ENCODE measurements at places on chromosomes 2 and 18.

GRCh38 chr2:132715386-132716351, 45.7 kb upstream of the LYPD1 start:
- DNase-seq: no peak

DNA sequence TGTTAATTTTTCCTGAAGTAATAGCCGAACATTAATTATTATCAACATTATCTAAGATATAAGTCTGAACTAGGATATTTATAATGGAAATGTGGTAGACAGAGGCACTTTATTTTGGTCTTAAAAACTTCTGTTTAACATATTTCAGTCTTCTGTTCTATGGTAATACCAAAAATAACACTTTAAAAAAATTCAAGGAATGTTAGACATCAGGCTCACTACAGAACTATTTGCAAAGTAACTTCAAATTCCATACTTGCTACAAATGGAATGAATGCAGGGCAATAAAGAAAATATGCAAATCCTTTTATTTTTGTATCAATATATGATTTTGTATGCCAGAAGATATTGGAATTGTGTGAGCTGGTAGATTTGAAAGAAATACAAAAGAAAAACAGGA, 345.5 kb upstream of the DSEL start:
- no peak for DNase-seq

- DNase-seq: no peak
These were observed 16.6 kb downstream of the FHOD3 start for GRCh38 chr18:36314098-36314497.

DNA sequence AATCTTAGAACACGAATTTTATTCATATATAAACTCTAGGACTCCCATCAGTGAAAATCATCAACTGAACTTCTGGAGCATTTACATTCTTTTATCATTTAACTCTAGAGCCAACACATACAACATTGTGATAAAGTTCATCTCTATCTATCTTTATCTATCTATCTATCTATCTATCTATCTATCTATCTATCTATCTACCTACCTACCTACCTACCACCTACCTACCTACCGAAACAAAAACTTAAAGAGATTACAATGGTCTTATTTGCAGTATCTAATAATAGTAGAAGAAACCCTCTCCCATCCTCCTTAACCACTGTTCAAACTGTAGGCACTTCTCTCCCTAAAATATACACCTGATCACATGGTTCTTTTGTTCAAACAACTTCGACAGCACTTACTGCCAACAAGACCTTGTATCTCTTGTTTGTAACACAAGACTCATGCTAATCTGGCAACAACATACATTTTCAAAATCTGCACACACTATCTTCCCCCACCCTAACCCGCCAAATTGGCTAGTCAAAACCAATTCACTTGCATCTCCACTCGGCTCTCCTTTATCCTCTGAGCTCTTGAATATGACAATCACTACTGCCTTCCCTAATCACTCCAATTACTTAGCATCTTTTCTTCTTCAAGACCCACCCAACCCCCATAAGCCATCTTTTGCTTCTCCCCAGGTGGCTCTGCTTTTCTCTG, 69.0 kb downstream of the GORASP2 start:
- no peak for DNase-seq

DNA sequence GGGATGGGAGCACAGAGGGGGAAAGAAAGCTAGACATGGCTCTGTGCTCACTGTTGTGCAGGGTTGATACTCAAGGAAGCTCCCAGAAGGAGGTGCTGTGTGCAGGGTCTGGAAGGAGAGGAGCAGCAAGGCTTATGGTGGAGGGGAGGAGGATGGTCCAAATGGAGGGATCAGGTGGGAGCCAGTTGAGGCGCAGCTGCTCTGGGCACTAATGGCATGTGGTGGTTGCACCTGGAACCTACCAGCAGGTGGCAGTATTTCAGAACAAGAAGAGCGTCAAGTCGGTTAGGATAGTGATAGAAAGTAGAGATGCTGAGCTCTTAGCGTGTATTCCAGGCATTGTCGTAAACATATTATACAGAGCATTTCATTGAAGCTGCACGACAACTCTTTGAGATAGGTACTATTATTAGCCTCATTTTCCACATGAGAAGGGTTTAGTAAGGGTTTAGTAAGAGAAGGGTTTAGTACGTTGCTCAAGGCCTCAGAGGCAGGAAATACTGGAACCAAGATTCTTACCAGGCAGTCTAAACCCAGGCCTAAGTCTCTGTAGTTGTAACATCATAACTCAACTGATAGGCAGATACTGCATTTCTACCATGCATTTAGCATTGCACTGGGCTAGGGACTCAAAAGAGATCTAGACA, 223.7 kb downstream of the CYP26B1 start:
- DNase-seq: no peak

DNA sequence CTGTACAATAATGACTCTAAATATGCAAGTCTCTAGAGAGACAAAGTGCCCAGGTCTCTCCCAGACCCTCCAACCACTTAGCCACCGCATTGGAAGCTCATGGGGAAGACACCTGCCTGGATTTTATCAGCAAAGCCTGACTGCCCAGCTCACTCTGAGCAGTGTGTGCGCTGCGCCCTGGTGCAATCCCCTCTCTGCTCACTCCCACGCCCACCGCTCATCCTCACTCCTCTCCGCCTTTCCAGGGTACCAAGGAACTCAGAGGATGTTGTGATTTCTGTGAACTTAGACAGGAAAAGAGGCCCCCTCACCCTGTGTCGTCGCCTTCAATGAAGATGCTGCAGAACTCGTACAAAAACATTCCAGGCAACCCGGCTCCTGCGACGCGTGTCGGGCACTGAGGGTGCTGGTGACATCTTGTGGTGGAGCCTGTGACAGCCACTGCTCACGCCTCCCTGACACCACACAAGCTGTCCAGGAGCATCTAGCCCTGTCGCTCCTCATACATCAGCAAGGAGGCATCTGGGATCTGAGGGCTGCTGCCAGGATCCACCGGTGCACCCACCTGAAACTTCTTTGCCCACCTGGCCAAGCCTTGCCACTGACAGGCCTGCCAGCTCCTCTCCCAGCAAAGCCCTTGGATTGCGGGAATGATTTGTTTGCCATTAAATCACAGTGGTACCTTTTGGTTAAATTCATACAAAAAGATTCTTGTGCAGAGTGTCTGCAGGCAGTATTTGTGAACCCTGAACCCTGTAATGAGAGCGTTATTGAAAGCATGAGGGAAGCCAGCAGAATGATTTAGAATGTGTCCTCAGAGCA, 220.4 kb downstream of the ZNF516 start:
- DNase-seq: no peak

DNA sequence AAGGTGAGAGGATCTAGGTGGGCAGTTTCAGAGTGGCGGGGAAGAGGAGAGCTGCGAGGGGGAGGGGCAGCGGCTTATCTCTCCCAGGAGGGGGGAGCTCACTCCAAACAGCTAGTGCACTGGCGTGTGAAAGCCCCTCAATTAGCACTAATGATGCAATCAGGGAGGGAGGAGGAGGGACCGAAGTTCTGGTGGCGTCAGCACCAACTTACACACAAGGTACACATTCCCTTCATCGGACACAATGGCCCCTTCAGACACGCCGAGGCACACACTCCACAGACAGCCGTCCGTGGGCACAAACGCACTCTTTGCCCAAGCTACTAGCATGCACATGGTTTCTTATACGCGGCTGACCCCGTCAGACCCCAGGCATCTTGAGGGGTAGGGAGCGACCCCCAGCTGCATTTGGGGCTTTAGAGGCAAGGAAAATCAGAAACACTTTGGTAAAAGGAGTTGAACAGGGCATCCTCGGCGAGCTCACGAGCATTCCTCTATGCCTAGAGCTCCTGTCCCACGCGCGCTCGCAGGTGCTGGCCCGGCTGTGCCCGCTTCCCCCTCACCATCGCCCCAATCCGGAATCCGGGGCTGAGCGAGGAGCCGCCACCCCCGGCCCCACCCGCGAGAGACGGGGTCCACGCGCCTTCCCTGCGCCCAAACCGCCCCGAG, 868 bp upstream of the PKDCC start:
- DNase-seq: no peak

- no peak for DNase-seq
These were observed 914 bp upstream of the IWS1 start for GRCh38 chr2:127527001-127527804.

DNA sequence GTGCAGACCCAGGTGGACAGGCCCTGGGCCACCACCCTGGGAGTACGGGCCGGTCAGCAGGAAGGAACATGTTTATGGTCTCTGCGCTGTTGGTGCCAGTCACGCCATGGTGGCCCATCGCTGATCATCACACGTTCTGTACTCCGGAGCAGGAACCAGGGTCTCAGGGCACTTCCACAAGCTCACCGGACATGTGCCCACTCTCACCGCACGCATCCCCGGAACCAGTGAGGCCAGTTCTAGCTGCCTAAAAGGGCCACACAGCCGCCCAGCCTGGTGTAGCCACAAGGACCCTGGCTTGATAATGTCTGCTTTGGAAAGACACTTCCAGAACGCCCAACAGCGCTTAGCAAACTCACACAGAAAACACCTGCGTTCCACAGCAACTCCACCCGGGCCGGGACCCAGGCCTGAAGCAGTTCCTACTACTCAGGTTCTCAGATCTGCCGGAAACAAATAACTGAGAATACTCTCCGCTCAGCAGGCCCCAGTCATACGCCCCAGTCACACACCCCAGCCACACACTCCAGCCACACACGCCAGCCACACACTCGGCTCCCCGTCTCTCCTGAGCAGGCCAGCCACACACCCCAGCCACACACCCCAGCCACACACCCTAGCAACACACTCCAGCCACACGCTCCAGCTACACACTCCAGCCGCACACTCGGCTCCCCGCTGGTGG, 123.3 kb downstream of the HDAC4 start:
- no peak for DNase-seq

DNA sequence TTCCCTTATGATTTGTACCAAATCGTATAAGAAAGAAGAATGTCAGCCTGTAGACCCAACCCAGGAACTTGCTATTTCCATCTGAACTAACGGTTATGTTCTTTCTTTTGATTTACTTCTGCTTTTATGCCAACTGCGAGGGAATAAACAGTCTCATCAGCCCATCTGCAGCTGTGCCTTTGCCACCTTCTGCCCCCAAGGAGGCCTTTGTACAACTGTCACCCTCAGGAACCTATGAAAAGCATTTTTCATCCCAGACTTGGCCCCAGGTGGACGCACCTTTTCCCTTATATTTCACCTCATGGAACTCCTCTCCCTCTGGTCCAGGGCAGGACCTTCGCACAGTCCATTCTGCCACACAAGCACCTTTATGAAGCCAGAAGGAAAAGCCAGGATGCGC, 109.8 kb downstream of the AOX1 start:
- no peak for DNase-seq

DNA sequence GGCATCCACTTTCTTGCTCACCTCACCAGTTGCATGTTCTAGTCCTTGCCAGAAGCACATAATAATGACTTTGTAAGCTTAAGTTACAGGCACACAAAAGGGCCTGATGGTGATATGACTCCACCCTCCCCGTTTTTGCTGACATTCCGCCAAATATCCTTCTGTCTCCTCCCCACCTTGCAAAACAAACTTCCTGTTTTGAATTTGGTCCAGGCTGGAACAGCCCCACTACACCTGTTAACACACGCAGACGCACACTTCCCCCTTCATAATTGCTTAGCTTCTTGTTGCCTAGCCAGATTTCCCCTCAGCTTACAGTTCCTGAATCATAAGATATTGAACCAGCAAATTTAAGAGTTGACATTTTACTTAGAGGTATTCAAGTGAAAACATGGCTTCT, at the start of gene MGAT5:
Gene MGAT5, plus strand, starts transcription at position 269 of the 400 bp plus-strand sequence. CDS start 332 bp downstream, outside the sequence.
- no peak for DNase-seq

- no peak for DNase-seq
These were observed 14.3 kb downstream of the ZNF142 start for GRCh38 chr2:218645126-218645525.

DNA sequence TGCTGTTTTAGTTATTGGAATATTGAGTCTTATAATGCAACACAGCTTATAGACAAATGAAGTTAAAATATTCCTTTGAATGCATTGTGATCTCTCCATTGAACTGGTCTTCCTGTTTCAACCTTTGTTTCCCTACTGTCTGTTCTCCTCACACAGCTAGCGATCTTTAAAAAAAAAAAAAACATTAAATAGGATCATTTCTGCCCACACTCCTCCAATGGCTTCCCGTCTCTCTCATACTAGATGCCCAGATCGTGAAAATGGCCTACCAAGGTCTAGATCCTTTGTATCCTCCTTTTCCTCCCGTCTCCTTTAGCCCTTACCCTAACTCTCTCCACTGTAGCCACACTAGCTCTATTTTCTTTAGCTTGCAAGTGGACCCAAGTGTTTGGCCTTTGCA, 2.4 kb downstream of the FAM171B start:
- DNase-seq: no peak

GRCh38 chr2:230636684-230637271, 75.9 kb upstream of the CAB39 start:
- DNase-seq: no peak

DNA sequence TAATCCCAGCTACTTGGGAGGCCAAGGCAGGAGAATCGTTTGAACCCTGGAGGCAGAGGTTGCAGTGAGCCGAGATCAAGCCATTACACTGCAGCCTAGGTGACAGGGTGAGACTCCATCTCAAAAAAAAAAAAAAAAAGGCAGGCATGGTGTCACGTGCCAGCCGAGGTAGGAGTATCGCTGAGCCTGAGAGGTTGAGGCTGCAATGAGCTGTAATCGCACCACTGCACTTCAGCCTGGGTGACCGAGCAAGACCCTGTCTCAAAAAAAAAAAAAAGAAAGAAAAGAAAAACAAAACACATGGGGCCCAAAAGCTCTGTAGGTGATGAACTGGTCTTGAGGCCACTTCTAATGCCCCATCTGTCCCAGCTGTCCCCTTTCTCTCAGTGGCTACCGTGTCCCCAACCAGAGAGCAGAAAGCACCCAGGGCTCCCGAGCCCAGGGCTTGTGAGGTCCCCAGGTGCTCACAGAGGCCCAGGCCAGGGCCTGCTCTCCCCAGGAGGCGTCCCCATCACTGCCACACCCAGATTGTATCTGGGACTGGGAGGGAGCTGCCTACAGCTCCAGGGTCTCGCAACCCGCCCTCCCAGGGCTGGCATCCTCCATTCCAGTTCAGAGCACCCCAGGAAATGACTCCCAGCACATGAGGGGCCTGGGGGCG, 8.5 kb downstream of the KLHL30 start:
- DNase-seq: no peak

- no peak for DNase-seq
These were observed 655.0 kb downstream of the STK39 start for GRCh38 chr2:167592441-167592840.

DNA sequence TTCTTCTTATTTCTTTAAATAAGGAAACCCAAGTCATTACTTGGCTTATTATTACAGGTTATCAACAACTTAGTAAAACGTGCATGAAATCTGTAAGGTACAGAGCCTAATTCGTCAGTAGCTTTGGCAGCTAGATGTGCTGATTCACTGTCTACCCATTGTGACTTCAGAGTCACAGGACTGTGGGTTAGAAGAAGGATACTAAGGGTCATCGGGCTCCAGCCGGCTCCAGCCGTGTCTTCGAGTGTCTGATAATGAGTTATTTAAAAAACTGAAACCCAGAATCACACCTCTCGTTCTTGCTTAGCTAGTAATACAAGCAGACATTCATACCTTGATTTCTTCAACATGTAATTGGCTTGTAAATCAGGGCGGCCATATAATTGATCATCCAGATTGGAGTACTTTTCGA, 170.5 kb downstream of the FMNL2 start:
- no peak for DNase-seq

Measured in activated naive CD8-positive, alpha-beta T cell treated with anti-CD3 and anti-CD28 coated beads, Interleukin-2, amount 50 U/mL, for 16 hours (primary cell).